ENCODE measurements at places on chromosomes 5 and 9.
A peak's percentile ranks its signal among the peaks of the same experiment; 100 is the strongest.

GRCh38 chr5:172235132-172235780 is 41.3 kb downstream of the EFCAB9 start:
- no peak for DNase-seq

DNA sequence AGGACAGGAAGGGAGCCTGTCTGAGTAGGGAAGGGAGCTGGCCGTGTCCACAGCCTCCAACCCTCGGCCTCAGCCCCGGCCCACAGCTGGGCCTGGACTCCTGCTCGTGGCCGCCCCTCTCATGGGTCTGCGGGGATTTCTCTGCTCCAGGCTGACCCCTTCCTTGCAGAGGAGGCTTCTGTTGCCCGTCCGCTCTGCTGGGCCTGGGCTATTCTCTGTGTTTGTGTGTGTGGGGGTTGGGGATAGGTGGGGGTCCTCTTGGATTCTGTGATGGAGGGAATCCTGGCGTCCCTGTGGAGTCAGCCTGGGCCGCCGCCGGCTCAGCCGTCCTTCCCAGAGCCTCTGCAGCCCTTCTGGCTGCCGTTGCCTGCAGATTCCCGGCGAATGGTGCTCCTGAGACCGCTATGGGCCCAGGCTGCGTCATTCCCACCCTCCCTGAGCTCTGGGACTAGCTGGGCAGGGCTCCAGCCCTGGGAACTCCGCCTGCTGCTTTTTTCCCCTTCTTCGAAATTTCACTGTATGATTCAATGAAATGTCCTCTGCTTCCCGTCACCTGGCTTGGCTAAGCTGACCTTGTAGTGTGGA is 64.2 kb downstream of the FGF18 start:
- no peak for DNase-seq

DNA sequence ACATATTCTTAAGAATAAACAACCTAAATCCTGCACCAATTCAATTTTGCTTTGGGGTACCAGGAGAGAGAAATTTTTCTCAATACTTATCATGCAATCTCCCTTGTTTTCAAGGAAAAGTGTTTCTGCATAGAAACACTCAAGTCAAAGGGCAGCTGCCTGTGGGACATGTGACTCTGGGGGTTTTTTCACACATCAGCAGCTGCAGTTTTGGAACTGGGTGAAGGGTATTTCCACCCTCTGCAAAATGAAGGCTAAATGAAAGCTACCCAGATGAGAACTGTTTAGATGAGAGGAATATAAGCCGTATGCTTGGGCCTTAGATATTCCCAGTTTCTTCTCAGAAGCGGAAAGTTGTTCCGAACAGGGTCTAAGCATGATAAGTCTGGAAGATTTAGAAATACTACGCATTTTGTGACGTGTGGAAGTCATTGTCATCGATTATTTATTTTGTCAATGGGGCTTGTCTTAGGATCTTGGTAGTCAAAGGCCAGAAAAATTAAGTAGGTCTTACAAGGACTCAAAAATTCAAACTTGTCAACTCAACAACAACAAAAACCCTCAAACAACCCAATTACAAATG is 64.3 kb upstream of the BOD1 start:
- DNase-seq = no peak

DNA sequence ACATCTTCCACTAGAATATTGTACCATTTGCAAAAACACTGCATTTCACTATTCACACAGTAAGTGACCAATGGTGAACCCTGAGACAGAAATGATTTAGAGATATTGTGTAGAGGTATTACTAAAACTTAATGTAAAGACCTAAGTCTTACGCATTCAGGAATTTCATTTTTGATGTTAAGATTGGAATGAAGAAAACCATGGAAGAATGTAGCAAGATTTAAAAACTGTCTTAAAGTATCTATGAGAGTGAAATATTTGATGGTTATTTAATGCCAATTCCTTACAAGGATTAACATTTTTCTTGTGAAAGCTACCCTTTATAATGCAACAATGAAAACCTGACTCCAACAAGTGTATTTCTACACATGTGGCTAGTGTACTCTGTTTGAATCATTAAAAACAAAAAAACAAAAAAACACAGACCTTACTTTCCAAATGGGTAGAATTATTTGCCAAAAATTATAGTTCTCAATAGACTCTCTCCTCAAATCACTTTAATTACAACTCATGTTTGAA is 172.0 kb downstream of the NNT start:
- no peak for DNase-seq

DNA sequence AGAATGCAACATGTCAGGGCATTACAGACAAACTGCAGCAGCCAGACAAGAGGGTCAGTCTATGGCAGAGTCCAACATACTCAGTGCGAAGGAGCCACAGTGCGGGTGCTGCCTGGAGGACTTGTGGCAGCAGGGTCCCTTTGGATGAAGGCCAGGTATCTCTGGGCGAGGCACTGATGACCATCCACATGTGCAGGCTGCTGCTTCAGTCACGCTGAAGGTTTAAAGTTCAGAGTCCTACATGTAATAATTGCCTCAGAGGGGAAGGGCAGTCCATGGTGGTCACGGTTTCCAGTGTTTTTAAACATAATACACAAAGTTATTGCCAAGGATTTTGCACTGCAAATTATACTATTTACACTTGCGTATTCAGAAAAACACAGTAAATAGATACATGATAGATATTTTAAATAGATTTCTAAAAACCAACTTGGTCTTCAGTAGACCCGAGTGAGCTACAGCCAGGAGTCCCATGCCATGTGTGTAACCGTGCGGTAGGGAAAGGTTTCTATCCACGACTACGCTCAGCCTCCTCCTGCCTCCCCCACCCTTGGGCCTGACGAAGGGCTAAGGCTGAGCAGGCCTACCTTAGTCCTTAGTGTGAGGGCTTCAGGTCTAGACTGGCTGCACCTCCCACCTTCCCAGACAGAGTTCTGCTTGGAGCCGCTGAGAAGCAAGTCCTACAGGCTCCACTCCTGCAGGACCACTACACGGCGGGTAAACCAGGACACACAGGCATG is 76.2 kb downstream of the GPR21 start:
- DNase-seq = no peak

- DNase-seq = no peak
These were observed 202.3 kb downstream of the AOPEP start for GRCh38 chr9:94928691-94929368.

DNA sequence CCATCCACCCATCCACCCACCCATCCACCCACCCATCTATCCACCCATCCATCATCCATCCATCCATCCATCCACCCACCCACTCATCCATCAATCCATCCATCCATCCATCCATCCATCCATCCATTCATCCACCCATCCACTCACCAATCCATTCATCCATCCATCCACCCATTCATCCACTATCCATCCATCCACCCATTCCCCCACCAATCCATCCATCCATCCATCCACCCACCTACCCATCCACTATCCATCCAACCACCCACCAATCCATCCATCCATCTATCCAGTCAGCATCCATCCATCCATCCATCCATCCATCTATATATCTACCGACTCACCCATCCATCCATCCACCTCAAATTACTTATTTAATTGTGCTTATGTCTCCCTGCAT is 36.9 kb upstream of the PHYKPL start:
- no peak for DNase-seq

DNA sequence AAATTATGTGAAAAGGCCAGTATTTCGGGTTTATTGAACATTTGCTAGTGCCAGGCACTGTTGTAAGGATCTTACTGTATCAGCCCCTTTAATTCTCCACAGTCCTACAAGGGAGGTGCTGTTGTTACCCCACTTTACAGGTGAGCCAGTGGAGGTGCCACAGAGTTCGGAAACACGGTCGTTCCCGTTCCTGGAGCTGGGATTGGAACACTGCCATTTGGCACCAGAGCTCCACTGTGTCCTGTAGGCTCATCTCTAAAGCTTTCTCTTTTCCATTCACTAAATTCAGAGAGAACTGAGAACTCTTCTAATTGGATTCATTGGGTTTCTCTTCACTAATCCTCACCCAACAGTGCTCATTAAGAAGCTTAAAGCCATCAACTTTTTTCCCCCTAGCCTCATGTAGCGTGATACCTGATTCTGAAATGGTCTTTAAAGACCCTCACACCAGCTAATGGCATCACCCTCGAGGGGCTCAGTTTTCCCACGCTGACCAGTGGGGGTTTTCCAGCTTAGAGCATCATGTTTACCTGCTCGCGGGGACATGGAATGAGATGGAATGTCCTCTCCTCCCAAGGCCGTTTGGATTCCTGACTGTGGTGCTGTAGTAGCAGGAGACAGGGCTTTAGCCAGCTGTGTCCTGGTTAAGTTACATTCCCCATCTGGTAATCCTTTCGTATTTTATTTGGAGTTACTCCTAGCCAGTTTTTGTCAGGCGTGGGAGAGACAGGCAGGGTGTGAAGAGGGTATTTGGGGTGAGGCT is 5.8 kb downstream of the ERGIC1 start:
- no peak for DNase-seq

DNA sequence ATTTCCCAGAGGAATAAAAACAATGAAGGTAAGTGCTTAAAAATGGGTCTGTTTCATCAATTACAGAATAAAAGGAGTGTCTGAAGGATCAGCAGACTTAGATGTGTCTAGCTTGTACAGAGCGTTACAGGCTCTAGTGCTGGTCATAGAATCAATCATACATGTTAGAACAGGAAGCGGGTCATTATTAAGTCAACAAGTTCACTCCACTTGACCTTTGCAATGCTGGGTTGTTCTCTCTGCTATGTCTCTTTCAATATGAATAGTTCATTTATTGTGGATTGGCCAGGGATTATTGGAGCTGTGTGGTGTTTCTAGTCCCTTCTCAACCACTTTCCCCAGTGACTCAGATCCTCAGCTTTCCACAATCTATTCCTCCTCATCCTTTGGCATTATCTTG is 20.7 kb upstream of the EGFLAM start:
- no peak for DNase-seq

GRCh38 chr5:172434251-172434650 is 20.1 kb downstream of the SH3PXD2B start:
- no peak for DNase-seq

DNA sequence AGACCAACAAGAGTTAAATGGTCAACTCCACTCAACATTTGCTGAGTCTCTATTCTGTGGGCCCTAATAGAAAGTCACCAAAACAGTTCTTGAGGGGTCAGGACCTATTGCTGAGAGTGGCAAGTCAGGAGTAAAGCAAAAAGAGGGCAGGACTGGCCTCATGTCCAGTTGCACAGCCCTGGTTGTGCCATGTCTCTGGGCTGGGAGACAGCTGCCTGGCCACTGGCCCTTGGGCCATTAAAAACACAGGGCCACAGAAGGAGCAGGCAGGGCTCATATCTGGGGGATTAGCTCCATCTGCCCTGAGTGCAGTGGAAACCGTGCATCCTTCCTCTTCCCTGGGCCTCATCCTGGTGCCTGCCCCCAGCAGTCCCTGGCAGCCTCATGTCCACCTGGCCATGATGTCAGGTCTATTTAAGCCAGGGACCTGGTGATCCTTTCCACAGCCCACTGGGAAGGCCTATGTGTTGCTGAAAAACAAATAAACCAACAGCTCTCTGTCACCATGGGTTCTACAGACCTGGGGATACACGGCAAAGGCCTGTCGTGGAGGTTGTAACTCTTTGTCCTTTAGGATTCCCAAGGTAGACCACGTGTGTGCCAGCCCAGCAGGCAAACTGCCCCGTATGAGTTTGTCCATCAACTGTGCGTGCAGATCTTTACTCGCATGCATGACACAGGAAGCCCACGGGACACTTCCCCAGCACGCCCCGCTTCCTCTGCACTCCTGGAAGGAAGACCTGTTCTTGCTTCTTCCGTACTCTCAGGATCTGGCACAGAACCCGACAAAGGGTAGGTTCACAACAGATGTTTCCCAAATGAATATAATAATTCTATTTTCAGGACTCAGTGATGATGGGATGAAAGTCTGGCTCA is 148.8 kb downstream of the MTX3 start:
- DNase-seq = no peak

GRCh38 chr5:153483482-153483881 is 7.0 kb upstream of the GRIA1 start:
- no peak for DNase-seq

DNA sequence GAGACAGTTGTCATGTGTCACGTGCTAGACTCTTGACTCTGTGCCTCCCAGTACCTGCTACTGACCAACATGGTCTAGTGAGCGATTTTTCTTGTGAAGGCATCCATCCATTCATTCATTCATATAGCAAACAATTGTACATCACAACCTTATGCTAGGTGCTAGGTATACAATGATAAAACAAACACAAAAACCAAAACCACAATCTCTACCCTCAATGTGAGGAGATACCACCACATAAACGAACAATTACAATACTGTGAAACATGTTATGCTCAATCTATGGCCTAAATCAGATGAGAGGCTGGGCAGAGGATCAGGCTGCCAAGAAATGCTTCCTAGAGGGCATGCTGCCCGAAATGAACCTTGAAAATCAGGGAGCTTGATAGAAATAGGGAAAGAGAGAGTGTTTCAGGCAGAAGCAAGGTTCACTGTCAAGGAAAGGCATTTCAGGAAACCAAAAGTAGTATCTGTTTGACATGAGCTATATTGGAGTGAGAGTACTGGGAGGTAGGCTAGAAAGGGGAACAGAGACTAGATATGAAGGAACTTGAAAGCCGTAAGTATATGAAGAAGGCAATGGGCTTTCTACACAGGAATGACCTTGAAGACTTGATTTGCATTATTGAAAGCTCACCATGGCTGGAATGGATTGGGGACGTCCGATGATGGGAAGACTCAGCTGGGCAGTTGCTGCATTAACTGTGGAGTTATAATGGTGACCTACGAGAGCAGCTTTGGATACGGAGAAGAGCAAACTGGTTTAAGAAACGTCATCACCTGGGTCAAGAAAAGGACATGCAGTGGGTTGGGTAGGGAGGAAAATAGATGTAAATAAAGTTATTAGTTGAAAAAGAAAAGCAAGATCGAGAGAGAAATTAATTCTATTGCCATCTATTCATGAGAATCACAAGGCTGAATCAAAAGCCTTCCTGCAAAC is 90.1 kb downstream of the THBS4 start:
- DNase-seq = peak; percentile 35

DNA sequence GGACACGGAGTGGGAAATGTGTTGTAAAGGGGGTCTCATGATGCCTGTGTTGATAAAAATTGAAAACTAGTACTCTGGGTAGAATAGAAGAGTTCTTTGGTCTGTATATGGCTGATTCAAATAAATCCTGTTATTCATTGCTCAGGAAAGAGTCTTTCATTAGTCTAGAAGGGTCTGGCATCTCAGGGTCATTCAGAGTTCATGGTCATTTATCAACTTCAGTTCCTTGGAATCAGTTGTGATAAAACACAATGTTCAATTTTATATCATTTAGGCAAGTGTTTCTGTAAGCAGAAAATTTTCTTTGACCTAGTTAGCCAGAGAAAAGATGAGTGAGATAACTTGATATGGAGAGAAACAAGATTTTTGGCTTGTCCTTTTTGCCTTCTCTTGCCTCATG is 36.3 kb downstream of the SPATA31D1 start:
- no peak for DNase-seq

Data from activated CD4-positive, alpha-beta T cell treated with anti-CD3 and anti-CD28 coated beads, Interleukin-2, Interleukin-6, amounts not matched to agents 100 ng/mL and 50 ng/mL, durations not matched to agents 16 hours and 8 hours (primary cell).